ENCODE measurements at places on chromosomes 7 and 10. TPM values are rescaled to one million over a fixed set of nuclear protein-coding genes. Genes with fewer than 3 reads are reported as not detected.

The VSTM4 gene
- total RNA-seq: 16.4 TPM

The PDZD7 gene
- 3.8 TPM for total RNA-seq

The LOXL4 gene
- 8.2 TPM for total RNA-seq

The COA1 gene
- total RNA-seq: 56.8 TPM

The DYNC1I1 gene
- 4.3 TPM for total RNA-seq

All from sciatic nerve (tissue), 2 donors.